ENCODE measurements at places on chromosomes 11 and 22. TPM values are rescaled to one million over a fixed set of nuclear protein-coding genes. Genes with fewer than 3 reads are reported as not detected.

The FREY1 gene
- 1.1 TPM for total RNA-seq

The ZNF70 gene
- total RNA-seq: 8.0 TPM

The VSIG10L2 gene
- total RNA-seq: not detected

The F2 gene
- total RNA-seq: 4.4 TPM

The HTATIP2 gene
- total RNA-seq: 18.1 TPM

The KIRREL3 gene
- 0.38 TPM for total RNA-seq

The KRTAP5-1 gene
- total RNA-seq: not detected

The TSSK2 gene
- not detected for total RNA-seq

The CCDC116 gene
- total RNA-seq: 0.36 TPM

The IGF2 gene
- total RNA-seq: 2.1 TPM

The PELI3 gene
- total RNA-seq: 2.0 TPM

The C11orf98 gene
- total RNA-seq: 60.1 TPM

The PRRG4 gene
- not detected for total RNA-seq

The TEX12 gene
- total RNA-seq: not detected

The GRM5 gene
- 0.28 TPM for total RNA-seq

The TMEM184B gene
- total RNA-seq: 59.8 TPM

The RBX1 gene
- total RNA-seq: 74.3 TPM

The ST14 gene
- 8.7 TPM for total RNA-seq

The OR2AG2 gene
- 0.26 TPM for total RNA-seq

The HBD gene
- total RNA-seq: not detected

The PRR33 gene
- total RNA-seq: not detected

The PKNOX2 gene
- 41.8 TPM for total RNA-seq

The IRAG1 gene
- total RNA-seq: 8.7 TPM

The B3GAT3 gene
- 32.8 TPM for total RNA-seq

The SLC25A17 gene
- total RNA-seq: 18.1 TPM

The TNNI2 gene
- not detected for total RNA-seq

The APOL4 gene
- total RNA-seq: 4.4 TPM

The SCGB1D2 gene
- total RNA-seq: not detected

The CDON gene
- 25.2 TPM for total RNA-seq

The ZBED4 gene
- 22.6 TPM for total RNA-seq

The ENTHD1 gene
- total RNA-seq: not detected

The KRTAP5-2 gene
- not detected for total RNA-seq

The OR51B4 gene
- 0.49 TPM for total RNA-seq

The FXYD2 gene
- not detected for total RNA-seq

The SLC22A8 gene
- not detected for total RNA-seq

The ZW10 gene
- 25.2 TPM for total RNA-seq

The PDGFB gene
- total RNA-seq: 53.4 TPM

The NFAM1 gene
- total RNA-seq: 1.6 TPM

The NCR3LG1 gene
- 0.23 TPM for total RNA-seq

The VPREB1 gene
- not detected for total RNA-seq

The VSTM5 gene
- total RNA-seq: 0.56 TPM

The CD248 gene
- total RNA-seq: 2.9 TPM

The PLEKHA7 gene
- 8.2 TPM for total RNA-seq

The NRXN2 gene
- total RNA-seq: 11.5 TPM

The PANX3 gene
- 0.21 TPM for total RNA-seq

The SPON1 gene
- total RNA-seq: 120 TPM

The ADAMTS15 gene
- total RNA-seq: 4.9 TPM

The RCOR2 gene
- total RNA-seq: 9.3 TPM

The RTN4RL2 gene
- total RNA-seq: 0.62 TPM

The ZBTB16 gene
- 0.54 TPM for total RNA-seq

The MOV10L1 gene
- not detected for total RNA-seq

The RAG1 gene
- total RNA-seq: 3.9 TPM

The C11orf16 gene
- not detected for total RNA-seq

The AAMDC gene
- 24.7 TPM for total RNA-seq
